ENCODE measurements at places on chromosomes 6 and 20. TPM values are rescaled to one million over a fixed set of nuclear protein-coding genes. Genes with fewer than 3 reads are reported as not detected.

- no peak for DNase-seq
These were observed 22.7 kb upstream of the TGM6 start for GRCh38 chr20:2358006-2358405.

GRCh38 chr6:16711546-16712254 lies 49.6 kb downstream of the ATXN1 start:
- DNase-seq, result no peak

- no peak for DNase-seq
These were observed 1.5 kb upstream of the PYGB start for GRCh38 chr20:25246182-25246999.

The PROKR2 gene
- total RNA-seq, result not detected

- no peak for DNase-seq
These were observed 27.0 kb downstream of the ELOVL5 start for GRCh38 chr6:53321701-53322100.

The ZNF335 gene
- total RNA-seq, result 23.6 TPM

DNA sequence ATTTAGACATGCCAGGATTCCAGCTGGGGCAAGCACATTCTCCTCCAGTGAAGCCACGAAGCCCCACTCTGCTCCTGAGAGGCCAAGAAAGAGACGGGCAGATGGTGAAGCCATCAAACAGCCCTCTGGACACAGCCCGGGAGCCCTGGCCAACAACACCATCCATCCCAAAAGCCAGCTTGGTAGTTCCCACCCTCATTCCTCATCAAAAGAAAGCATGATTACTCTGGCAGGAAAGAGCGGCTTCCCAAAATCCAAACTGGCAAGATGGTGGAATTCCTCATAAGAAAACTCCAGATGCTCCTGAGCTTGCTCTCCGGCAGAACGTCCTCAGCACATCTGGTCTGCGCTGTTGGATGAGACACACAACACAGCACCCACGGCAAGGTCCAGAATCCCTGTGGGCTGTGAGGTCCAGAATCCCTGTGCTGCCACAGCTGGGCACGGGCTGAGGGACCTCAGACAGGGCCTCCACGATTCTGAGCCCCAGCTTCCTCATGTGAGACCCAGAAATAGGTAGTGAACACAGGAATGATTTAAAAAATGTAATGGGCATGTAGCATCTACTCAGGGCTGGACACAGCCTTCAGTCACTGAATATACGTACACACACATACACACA lies 52.6 kb downstream of the THBS2 start:
- DNase-seq, result no peak

Data from lung (tissue), 17 donors.